ENCODE measurements at places on chromosomes 13 and 19. TPM values are rescaled to one million over a fixed set of nuclear protein-coding genes. Genes with fewer than 3 reads are reported as not detected.

DNA sequence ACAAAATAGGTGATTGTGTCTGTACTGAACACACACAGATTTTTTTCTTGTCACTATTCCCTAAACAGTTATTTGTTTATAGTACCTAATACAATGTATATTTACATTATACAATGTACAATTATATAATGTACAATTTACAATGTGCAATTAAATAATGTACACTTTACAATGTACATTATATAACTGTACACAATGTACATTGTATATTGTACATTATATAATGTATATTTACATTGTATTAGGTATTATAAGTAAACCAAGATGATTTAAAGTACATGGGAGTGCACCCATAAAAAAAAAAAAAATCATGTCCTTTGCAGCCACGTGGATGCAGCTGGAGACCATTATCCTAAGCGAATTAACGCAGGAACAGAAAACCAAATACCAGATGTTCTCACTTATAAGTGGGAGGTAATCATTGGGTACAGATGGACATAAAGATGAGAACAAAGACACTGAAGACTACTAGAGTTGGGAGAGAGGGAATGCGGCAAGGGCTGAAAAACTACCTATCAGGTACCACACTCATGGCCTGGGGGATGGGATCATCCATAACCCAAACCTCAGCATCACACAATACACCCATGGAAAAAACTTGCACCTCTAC is 68.1 kb downstream of the ABCC4 start:
- H3K4me3 ChIP-seq = no peak overlapping the region
- no peaks in the 10 kb centered on the region for H3K27me3 ChIP-seq
- H3K27ac ChIP-seq = no peak overlapping the region
- DNase-seq = no peak
- H3K4me1 ChIP-seq = no peaks in the 10 kb centered on the region

DNA sequence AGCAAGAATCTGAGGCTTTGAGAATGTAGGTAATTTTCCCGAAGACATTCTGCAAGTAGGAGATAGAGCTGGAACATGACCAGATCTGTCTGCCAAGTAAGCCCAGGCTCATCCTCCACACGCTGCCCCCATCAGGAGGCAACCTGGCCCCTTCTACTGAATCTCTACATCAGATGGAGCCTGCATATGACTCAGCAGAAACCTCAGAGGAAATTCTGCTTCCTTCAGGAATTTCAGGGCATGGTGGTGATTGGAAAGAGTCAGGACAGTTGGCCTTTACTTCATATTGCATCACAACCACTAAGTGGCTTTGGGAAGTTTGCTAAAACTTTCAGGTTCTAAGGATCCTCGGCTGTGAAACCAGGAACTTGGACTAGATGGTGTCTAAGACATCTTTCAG is 85.2 kb downstream of the LRRC63 start:
- H3K27ac ChIP-seq = peak overlapping the region; percentile 95
- H3K36me3 ChIP-seq = peaks cover 11% of the 10 kb centered on the region
- no peak overlapping the region for H3K4me3 ChIP-seq
- no peaks in the 10 kb centered on the region for H3K27me3 ChIP-seq
- peaks cover 52% of the 10 kb centered on the region for H3K4me1 ChIP-seq

Gene ZNF90
- total RNA-seq = 22.9 TPM

Gene MYO16
- not detected for total RNA-seq

Gene BIVM
- 11.6 TPM for total RNA-seq

Gene ZNF625
- total RNA-seq = 3.8 TPM

Gene ATP11A
- 42.1 TPM for total RNA-seq

Gene SSC5D
- total RNA-seq = 0.32 TPM

All from activated CD4-positive, alpha-beta T cell treated with anti-CD3 and anti-CD28 coated beads for 36 hours (primary cell).